ENCODE measurements at places on chromosomes 4 and X.

- DNase-seq = no peak
Observed at GRCh38 chr4:120760047-120760446, 162.5 kb downstream of the PRDM5 start.

- DNase-seq = no peak
Observed at GRCh38 chr4:36322921-36323354, 41.5 kb downstream of the DTHD1 start.

DNA sequence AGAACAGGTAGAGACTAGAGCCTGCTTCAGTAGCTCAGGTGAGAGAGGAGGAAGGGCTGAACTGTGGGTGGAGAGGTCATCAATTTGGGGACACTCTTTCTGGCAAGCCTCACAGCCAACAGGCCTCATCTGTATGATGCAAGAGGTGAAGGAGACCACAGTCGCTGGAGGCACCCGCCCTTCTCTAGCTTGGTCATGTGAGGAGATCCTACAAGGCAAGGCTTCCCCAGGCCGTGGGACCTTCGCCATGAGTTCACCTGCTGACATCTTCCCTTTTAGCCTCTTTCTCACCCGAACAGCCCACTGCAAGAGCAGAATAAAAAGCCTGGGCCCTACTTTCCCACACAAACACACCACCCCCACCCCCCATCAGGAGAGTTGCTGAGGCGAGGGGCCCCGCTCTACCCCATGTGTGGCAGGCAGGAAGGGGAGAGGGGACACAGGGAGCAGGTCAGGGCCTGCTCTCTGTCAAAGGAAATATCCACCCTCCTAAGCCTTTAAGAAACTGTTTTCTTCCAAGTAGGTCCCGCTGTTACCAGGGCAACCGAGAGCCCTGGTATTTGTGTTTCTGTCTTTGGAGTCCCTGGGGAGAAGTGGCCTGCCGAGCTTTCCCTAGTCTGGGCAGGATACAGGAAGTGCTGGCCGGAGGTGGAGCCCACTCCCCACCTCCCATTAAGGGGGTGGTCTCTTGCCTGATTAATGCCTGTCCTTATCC is 8.1 kb downstream of the RTL5 start:
- DNase-seq = no peak

GRCh38 chrX:133555782-133556458 is 140.6 kb upstream of the GPC4 start:
- DNase-seq = no peak

Data from ACHN (cell line).